MG63 (cell line): ENCODE measurements at places on chromosomes 7 and 10.

DNA sequence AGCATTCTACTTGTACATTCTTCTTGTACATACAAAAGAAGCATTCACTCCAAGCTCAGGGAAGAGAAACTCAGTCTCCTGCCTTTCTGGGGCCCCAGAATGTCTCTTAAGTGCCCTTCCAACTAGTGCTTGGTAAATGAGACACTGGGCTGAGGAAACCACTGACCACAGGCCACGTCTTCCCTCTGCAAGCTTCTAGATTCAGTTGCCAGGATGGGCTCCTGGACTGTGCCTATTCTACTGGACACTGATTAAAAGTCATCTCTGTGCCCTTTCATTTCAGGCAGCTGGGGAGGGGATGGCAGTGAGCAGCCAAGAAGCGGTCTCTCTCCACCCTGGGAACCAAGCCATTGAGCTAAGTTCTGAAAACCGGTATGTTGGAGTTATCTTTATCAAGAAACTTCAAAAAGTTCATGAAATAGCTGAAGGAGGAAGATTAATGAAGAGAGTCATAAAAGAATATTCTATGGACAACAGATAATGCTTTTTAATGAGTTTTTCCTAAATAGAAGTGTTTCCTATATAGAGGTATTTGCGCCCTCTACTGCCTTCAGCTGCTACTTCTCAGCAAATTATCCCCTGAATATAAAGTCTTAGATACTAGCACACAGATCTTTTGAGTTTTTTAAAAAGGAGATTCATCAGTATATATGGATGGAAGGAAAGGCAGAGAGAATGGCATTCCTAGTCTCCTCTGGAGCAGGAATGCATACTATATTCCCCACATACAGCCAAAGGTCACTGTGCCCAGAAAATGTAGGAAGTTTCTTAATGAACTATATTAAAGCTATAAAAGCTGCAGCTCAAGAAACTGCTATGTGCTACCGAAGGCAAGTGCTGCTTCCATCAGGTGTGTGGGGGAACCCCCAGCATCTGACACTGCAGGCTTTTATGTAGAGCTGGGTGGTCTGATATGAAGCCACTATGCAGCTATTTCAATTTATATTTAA is 8.4 kb upstream of the IFIT1B start:
- DNase-seq = no peak

- DNase-seq = peak; percentile 8
Measured at GRCh38 chr10:88385601-88386203, 197.4 kb downstream of the RNLS start.

DNA sequence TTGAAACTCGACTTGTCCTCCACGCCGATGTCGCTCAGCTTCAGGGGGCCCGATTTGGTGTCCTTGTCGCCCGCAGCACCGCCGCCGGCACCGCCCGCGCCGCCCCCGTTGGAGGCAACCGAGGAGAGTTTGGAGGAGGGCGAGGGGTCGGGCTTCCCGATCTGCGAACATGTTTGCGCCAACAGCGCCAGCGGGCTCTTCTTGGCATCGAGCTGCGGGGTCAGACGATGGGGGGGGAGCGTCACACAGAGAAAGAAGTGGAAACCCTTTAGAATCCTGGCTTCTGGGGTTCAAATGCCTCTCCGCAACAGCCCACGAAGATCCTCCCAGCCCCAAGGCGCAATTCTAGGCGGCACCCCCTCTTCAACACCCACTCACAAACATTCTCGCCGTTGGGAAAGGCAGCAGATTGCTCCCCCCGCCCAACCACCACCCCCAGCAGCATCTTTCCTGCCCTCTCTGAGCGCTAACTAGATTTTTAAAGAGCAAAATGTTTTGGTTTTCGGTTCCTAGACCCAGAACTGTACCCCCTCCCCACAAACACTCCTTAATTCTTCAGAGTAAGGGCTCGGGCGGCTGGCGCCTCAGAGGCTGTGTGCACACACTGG is 1.3 kb downstream of the ZNF503 start:
- peak; percentile 58 for DNase-seq

GRCh38 chr10:13970957-13971353 is 359.8 kb downstream of the FRMD4A start:
- DNase-seq = no peak

DNA sequence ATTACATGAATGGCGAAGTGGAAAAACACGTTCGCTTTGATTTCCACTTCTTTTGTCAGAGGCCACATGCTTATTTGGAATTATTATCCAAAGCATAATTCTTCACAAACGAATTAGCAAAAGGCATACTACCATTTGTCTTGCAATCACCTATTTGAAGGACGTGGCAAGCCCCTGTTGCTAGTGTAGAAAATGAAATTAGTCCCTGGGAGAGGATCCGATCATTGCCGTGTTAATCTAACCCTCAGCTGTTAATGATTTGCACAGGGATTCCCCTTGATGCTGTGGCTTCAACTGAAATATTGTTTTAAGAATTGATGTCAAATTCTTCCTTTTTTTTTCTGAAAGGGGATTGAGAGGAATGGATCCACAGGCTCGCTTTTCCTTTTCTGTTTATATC is 4.6 kb downstream of the AGMO start:
- no peak for DNase-seq

- no peak for DNase-seq
Measured at GRCh38 chr10:111475720-111476119, 398.9 kb downstream of the ADRA2A start.

DNA sequence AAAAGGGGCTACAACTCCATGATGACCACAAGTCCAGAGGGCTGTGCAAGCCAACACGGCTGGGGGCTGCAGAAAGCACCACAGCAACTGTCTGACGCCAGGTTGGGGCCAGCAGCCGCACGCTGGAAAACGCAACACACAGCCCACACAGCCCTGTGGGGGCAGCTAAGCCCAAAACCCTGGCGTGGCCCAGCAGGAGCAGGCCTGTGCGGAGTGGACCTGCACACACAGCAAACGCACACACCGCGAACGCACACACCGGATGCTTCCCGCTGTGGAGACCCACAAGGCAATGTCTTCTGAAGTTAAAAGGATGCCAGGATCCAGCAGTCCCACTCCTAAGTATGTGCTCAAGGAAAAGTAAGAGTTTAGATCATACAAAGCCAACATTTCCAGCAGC is 121.2 kb downstream of the MAD1L1 start:
- no peak for DNase-seq

DNA sequence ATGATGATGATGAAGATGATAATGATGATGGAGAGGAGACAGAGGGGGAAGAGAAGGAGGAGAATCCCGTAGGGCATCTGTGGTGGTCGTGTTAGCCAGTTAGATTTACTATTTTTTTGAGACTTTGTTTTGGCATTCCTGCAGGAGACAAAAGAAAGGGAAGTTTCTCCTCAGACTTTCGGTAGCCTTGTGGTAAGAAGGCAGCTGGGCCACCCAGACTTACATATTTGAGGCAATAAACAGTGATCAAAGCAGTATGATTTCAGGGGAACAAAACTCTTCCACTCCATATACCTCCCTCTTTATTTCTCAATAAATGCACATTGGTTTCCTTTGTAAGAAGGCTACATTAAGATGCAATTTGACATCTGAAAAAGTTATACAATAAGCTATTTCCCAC is 32.4 kb upstream of the BICC1 start:
- DNase-seq = no peak

DNA sequence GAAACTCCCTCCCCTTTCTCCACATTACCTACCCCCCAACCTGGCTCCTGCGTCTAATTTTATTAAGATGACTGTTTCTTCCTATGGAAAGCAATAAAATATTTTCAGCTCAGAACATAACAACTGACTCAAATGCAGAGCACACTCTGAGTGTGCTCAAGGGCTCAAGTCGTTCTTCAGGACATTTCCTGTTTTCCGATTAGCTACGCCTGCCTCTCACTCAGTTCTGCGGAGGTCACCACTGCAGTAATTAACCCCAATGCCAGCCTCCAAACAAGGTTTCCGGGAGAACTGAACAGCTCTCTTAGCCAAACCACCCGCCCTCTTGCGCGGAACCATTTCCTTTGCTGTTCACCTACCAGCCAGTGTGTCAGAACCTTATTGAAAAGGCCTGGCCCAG is 19.3 kb downstream of the MYOF start:
- DNase-seq = peak; percentile 82

DNA sequence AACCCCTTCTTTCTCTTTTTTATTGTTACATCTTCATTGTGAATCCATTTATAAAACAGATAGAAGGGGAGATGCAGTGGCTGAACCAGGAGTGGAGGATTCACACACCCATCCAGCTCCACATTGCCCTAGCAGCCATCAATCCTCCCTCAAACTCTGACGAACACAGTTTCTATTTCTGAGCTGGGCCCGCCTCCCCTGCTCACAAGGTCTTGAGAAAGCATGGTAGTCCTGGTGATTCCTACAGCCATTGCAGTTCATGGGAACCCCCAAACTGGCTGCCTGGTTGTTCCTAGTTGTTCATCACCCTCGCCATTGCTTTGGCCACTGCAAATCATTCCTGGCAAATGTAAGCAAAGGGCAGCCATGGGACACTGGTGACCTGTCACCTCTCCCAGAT is 258.5 kb upstream of the AOAH start:
- DNase-seq = no peak

DNA sequence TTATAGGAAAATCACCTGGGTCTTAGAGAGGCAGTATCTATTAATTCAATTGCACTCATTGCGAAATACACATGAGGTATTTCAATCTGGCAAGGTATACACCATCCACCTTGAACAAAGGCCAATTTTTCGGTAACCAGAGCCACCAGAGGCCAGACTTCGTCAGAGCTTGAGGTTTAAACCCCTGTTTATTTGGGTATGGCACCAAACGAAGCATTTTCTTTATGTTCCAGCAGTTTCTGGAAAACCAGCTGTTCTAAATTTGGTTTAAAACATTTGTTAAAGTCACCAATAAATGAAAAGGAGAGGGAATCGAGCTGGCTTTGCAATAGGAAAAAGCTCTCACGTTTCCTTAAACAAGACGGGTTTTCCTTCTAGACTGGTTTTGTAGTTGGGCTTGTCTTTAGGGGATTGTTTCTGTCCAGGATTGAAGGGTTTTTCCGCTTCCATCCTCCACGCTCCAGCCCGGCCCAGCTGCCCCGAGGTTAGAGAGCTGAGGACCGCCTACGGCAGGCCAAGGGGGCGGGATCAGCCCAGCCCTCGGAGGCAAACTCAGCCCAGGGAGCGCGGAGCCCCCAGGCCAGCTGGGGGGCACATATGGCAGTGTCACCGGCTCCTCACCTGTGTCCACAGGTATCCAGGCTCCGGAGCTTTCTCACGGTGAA is 539.4 kb upstream of the MGMT start:
- DNase-seq = peak; percentile 35

GRCh38 chr7:99310004-99310403 is 15.7 kb upstream of the ARPC1A start:
- no peak for DNase-seq
